Stimulated activated CD4-positive, alpha-beta T cell treated with anti-CD3 and anti-CD28 coated beads, Interleukin-15, amount 100 ng/mL, for 48 hours (primary cell): ENCODE measurements at places on chromosomes 13 and 19.

DNA sequence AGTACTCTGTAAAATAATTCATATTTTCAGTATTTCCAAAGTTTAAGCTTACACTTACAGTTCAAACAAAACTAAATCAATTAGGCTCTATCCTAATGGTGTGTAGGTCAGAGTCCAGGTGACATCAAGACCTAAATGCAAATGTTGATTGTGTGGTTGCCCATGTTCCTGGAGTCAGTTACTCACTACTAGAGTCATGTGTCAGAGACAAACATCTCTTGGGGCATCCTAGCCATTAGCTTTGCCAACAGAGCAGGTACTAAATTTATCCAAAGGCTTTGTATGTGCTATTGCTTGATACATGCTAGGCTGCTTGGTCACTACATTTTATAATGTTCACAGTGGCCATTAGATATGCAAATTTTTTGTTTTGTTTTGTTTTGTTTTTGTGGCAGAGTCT lies 11.7 kb downstream of the SPRY2 start:
- DNase-seq, result no peak

DNA sequence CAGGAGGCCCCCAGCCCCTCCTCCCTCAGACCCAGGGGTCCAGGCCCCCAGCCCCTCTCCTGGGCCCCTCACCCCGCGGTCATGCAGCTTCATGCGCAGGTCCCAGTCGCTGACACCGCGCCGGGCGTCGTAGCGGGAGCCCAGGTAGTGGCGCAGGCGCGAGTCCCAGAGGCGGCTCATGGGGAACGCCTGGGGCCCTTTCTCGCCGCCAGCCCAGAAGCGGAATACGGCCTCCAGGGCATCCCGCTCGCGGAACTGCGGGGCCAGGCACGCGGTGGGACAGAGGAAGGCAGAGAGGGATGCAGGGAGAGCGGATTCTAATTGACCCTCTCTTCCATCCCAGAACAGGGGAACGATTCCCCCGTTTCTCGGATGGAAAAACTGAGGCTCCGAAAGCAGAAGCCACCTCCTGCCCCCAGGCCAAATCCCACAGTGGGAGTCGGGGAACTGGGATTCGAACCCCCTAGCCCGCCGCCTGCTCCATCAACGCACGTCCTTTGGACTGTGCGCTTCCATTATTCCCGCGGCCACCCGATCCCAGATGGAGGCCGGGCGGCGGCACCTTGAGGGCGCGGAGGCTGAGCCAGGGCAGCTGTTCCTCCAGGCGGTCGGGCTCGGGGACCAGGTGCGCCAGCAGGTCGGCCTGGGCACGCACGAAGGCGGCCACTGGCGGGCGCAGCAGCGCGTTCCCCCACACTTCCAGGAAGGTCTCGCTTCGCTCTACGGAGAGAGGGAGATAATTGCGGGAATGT lies 4.2 kb upstream of the TNNI3 start:
- no peak for DNase-seq

- no peak for DNase-seq
Observed at GRCh38 chr13:99565478-99566124, 64.3 kb downstream of the TM9SF2 start.

GRCh38 chr13:59633290-59633689 lies 530.4 kb downstream of the DIAPH3 start:
- DNase-seq, result no peak

GRCh38 chr13:93307651-93308050 lies 81.0 kb downstream of the GPC6 start:
- DNase-seq, result no peak

- DNase-seq, result no peak
Observed at GRCh38 chr19:19271828-19272599, 1.1 kb downstream of the TM6SF2 start.
